ENCODE measurements at places on chromosomes 6 and 20. TPM values are rescaled to one million over a fixed set of nuclear protein-coding genes. Genes with fewer than 3 reads are reported as not detected.

RAET1L gene
- 8.3 TPM for total RNA-seq

RNGTT gene
- total RNA-seq, result 18.2 TPM

HSPA12B gene
- 21.6 TPM for total RNA-seq

GRCh38 chr20:10002866-10003265 is 31.9 kb upstream of the ANKEF1 start:
- DNase-seq, result no peak

TP53TG5 gene
- total RNA-seq, result not detected

GNMT gene
- 1.5 TPM for total RNA-seq

TRIM40 gene
- total RNA-seq, result not detected

- no peak for DNase-seq
These were observed 193.7 kb downstream of the QKI start for GRCh38 chr6:163608204-163608644.

SPEF1 gene
- total RNA-seq, result not detected

DNA sequence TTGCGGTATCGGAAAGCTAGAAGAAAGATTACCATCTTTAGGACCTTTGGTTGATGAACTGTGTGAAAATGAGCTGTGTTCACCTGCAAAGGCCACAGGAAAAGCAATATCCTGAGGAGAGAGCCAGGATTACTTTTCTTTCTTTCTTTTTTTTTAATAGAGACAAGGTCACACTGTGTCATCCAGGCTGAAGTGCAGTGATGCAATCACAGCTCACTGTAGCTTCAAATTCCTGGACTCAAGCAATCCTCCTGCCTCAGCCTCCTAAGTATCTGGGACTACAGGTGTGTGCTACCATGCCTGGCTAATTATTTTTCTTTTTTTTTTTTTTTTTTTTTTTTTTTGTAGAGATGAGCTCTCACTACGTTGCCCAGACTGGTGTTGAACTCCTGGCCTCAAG is 17.2 kb downstream of the FAM184A start:
- DNase-seq, result no peak

DNA sequence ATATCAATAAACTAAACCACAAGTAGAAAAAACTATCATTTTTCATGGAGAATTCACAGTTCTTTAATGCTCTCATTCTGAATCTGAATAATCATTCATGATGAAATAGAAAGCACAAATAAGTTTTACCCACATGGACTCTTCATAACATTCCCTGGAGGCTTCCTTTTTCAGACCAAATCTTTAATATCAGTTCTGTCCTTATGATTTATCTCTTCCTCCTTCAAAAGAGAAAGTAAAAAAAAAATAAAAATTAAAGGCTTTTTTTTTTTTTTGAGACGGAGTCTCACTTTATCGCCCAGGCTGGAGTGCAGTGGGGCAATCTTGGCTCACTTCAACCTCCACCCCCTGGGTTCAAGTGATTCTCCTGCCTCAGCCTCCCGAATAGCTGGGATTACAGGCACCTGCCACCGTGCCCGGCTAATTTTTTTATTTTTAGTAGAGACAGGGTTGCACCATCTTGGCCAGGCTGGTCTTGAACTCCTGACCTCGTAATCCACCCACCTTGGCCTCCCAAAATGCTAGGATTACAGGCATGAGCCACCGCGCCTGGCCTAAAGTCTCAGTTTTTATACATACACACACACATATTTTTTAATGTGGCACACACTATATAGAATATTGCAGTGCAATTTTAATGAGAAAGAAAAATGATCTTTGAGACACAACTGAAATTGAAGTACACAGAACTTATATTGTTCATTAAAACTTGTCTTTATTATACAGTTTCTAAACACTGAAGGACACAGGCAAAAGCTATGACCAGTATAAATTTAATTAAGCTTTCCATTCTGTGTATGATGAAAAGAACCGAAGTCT is 31.9 kb upstream of the ZNF217 start:
- no peak for DNase-seq

GRCh38 chr20:16062661-16063581 is 510.3 kb downstream of the KIF16B start:
- no peak for DNase-seq

SYNDIG1 gene
- total RNA-seq, result 3.2 TPM

Data from vagina (tissue), 2 donors.